ENCODE measurements at places on chromosomes 7 and 10. TPM values are rescaled to one million over a fixed set of nuclear protein-coding genes. Genes with fewer than 3 reads are reported as not detected.

- no peak overlapping the region for H3K4me3 ChIP-seq
- no peaks in the 10 kb centered on the region for H3K27me3 ChIP-seq
- no peaks in the 10 kb centered on the region for H3K36me3 ChIP-seq
- no peak overlapping the region for H3K27ac ChIP-seq
These were observed 168.9 kb downstream of the TWIST1 start for GRCh38 chr7:18948521-18948920.

MACROH2A2 gene
- polyA plus RNA-seq: 4.3 TPM

GRCh38 chr7:80392229-80393169 is 119.4 kb downstream of the GNAT3 start:
- DNase-seq: no peak
- no peaks in the 10 kb centered on the region for H3K27me3 ChIP-seq
- H3K4me1 ChIP-seq: no peaks in the 10 kb centered on the region
- H3K4me3 ChIP-seq: no peak overlapping the region

DNA sequence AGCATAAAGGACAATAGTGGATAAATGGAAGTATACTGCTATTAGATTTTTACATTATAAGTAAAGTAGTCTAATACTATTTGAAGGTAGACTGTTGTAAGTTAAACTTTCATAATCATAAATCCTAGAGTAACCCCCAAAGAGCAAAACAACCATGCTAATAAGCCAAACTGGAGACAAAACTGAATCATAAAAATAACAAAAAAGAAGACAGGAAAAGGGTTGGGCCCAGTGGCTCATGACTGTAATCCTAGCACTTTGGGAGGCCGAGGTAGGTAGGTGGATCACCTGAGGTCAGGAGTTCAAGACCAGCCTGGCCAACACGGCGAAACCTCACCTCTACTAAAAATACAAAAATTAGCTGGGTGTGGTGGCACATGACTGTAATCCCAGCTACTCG is 9.7 kb downstream of the CACUL1 start:
- H3K27ac ChIP-seq: no peak overlapping the region
- H3K4me1 ChIP-seq: peaks cover 5% of the 10 kb centered on the region
- H3K36me3 ChIP-seq: no peaks in the 10 kb centered on the region
- no peaks in the 10 kb centered on the region for H3K27me3 ChIP-seq
- H3K4me3 ChIP-seq: no peak overlapping the region

TEX47 gene
- polyA plus RNA-seq: not detected

DNA sequence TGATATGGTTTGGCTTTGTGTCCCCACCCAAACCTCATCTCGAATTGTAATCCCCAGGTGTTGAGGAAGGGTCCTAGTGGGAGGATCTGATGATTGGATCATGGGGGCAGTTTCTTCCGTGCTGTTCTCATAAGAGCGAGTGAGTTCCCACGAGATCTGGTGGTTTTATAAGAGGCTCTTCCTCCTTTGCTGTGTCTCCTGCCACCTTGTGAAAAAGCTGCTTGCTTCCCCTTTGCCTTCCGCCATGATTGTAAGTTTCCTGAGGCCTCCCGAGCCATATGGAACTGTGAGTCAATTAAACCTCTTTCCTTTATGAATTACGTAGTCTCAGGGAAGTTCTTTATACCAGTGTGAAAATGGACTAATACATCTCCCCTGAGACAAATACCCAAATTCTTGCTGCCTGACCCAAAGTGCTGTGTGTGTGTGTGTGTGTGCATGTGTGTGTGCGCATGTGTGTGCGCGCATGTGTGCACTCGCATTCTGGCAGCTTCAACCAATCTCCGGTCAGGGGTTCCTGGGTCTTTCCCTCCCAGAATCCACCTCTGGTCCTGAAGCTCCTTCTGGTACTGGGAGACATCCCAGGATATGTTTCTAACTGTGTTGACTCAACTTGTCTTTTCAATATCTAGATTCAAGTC is 98.1 kb upstream of the LRRC4 start:
- H3K27me3 ChIP-seq: no peaks in the 10 kb centered on the region
- peaks cover 7% of the 10 kb centered on the region for H3K4me1 ChIP-seq
- H3K27ac ChIP-seq: no peak overlapping the region
- DNase-seq: no peak
- H3K4me3 ChIP-seq: no peak overlapping the region

GRCh38 chr10:77737608-77738007 is 100.0 kb upstream of the KCNMA1 start:
- no peak overlapping the region for H3K4me3 ChIP-seq
- no peak overlapping the region for H3K27ac ChIP-seq
- no peaks in the 10 kb centered on the region for H3K4me1 ChIP-seq
- H3K27me3 ChIP-seq: no peaks in the 10 kb centered on the region
- no peaks in the 10 kb centered on the region for H3K36me3 ChIP-seq

DNA sequence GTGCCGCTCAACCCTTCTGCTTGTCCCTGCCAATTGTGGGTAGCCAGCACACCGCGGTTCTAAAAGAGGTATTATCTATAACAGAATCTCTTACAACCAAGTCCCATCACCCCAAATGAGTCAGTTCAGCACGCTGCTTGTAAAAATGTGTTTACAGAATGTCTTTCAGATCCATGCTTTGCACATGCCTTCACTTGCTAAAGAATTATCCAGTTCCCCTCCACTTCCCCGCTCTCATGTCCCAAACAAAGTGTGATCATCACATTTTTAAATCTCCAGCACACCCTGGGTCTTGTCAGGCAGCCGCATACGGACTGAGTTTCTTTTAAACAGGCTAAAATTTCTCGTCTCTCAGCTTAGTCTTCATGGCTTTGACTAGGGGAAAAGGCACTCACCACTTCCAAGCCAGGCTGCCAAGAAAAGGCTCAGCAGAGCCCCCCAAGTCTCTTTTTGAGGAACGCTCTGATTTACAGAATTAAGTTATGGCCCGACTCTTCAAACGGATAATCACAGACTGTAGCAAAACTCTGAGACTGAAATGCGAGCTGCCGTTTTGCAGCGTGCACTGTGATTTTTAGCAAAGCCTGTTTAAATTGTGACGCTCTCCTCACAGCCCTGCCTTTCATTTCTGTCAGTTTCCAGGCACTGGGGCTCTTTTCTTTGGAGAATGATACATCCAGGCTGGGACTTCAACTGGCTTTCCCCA is 29.8 kb upstream of the FGFR2 start:
- no peaks in the 10 kb centered on the region for H3K27me3 ChIP-seq
- DNase-seq: no peak
- no peak overlapping the region for H3K27ac ChIP-seq
- no peaks in the 10 kb centered on the region for H3K36me3 ChIP-seq
- H3K4me1 ChIP-seq: no peaks in the 10 kb centered on the region

- no peak overlapping the region for H3K4me3 ChIP-seq
- H3K27me3 ChIP-seq: no peaks in the 10 kb centered on the region
- no peak for DNase-seq
- H3K4me1 ChIP-seq: peaks cover 12% of the 10 kb centered on the region
- no peak overlapping the region for H3K27ac ChIP-seq
- no peaks in the 10 kb centered on the region for H3K36me3 ChIP-seq
These were observed 452.3 kb upstream of the GALNT17 start for GRCh38 chr7:70679661-70680060.
